Neural progenitor cell (in vitro differentiated cells): ENCODE measurements at places on chromosomes 5 and 9. TPM values are rescaled to one million over a fixed set of nuclear protein-coding genes. Genes with fewer than 3 reads are reported as not detected.

The ARHGEF39 gene
- 13.2 and 31.9 TPM in 2 replicates for total RNA-seq

The ENHO gene
- 4.4 and 21.3 TPM in 2 replicates for total RNA-seq

The SLC6A7 gene
- not detected in 2 replicates for total RNA-seq

The LCN15 gene
- not detected in 2 replicates for total RNA-seq

The ENTPD2 gene
- total RNA-seq = not detected in 2 replicates

The LPAR1 gene
- total RNA-seq = 30.3 and 36.0 TPM in 2 replicates

The AQP7 gene
- total RNA-seq = 0.25 TPM in 1 of 2 replicates, not detected in the other

The PPP3R2 gene
- not detected in 2 replicates for total RNA-seq

The XRCC4 gene
- 25.3 and 45.6 TPM in 2 replicates for total RNA-seq

The PDLIM7 gene
- total RNA-seq = 38.7 and 208 TPM in 2 replicates

The OR2V1 gene
- not detected in 2 replicates for total RNA-seq

The GALNT10 gene
- total RNA-seq = 10.2 and 10.5 TPM in 2 replicates

The CHSY3 gene
- total RNA-seq = 0.30 and 0.90 TPM in 2 replicates

GRCh38 chr5:126857472-126858410 is 80.8 kb downstream of the LMNB1 start:
- DNase-seq = no peak

DNA sequence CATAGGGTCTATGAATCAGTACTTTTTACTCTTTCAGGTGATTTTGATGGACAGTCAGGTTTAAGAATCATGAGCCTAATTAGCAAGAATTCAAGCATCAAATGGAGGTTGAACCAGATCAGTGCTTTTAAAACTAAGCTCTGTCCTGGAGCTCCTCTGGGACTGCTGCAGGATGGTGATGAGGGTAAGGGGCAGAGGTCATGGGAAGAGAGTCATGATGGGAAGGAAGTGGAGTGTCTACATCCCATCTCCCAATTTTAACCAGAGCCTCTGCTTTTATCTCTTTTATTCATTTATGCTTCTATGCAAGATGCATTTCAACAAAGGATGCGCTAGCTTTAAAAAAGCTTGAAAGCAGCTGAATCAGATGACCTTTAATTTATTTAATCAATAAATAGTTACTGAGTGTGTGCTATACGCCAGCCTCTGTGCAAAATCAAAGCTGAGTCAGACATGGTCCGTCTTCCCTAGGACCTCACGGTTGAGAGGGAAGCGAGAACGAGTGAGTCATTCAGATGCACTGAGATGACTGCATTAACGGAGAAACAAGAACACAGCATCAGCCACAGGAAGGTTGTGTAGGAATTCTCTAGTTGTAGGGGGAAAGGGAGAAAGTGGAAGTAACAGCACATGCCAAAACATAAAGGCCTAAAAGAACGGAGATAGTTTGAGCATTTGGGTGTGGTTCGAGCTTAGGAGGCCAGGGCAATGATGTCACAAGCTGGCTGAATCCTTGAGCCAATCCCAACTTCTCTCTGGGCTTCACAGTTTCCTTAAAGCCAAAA is 441.6 kb upstream of the BRINP1 start:
- DNase-seq = no peak

- no peak for DNase-seq
Observed at GRCh38 chr9:125600194-125600593, 106.8 kb downstream of the MAPKAP1 start.

DNA sequence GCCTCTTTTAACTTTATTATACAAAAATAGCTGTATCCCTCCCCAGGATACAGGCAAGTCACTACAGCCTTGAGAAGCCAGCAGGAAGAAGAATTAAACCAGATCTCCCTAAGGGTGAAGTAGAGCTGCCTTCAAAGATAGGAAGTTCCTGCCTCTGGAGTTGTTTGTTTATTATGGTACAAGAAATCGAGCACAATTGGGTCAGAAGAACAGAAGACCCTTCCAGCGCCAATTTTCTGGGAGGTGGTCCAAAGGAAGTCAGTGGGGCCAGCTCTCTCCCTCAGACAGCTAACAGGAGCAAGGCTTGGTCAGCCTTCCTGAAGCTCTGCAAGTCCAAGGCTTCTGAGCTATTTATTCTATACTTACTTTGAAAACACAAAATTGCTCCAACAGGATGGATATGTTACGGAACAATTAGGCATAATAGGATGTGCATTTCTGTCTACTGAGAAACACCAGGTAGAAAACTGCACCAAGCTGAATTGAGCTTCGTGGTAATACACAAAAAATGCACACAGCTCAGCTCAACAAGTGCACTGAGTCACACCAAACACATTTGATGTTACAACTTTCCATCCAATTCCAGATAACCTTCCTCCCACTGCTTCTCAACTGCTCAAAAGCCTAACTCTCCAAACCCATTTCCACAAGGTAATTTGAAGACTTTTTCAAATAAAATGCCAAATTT is 16.0 kb downstream of the SERINC5 start:
- DNase-seq = no peak

GRCh38 chr5:64759960-64760660 is 8.4 kb downstream of the SREK1IP1 start:
- DNase-seq = peak; percentile 72

DNA sequence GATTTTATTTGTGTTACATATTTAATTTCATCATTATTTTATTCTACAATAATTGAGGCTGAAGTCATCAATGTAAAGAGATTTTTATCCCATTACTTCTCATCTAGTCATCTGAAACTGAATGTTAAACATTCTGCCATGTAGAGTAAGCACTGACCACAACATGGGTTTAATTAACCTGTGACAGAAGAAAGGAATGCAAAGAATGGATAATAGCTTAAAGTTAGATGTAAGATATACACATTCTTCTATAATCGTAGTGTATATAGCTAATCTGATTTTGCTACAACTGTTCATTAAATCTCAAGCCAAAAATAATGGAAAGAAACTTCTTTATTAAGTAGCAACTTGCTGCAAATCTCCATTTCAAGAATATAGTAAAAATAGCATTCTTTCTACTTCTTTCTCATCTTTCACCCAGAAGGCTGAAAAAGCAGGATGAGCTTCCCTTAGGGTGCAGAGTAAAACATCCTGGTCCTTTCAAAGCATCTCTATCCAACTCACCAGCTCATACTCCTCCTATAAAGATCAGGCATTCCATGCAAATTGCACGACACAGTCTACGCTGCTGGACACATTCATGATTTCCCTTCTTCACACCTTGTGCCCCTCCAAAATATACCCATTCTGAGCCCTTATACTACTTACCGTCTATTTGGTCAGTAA is 115.2 kb downstream of the EFNA5 start:
- no peak for DNase-seq

- no peak for DNase-seq
Observed at GRCh38 chr5:109943701-109944235, 254.0 kb downstream of the MAN2A1 start.

GRCh38 chr5:158485604-158486081 is 614.1 kb downstream of the EBF1 start:
- DNase-seq = no peak

GRCh38 chr9:22044583-22044982 is 35.5 kb upstream of the CDKN2B start:
- no peak for DNase-seq

DNA sequence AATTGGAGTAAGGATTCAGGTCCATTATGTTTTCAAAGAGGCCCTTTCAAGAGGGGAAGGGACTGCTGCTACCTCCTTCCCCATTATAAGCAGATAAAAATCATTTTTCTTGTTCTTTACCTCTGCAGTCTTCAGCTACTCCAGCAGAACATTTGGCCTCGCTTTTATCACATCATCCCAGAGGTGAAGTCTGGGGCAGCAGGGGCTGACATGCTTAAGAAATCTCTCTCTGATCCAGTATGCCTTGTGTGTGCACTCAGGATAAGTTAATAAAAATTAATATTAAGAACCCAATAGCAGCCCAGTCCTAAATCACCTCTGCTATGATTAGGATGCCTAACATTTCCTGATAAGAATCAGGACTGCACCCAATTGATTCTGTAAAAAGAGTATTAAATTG is 306.9 kb upstream of the NREP start:
- DNase-seq = no peak

- no peak for DNase-seq
Observed at GRCh38 chr9:114592356-114592755, 4.8 kb downstream of the ATP6V1G1 start.

DNA sequence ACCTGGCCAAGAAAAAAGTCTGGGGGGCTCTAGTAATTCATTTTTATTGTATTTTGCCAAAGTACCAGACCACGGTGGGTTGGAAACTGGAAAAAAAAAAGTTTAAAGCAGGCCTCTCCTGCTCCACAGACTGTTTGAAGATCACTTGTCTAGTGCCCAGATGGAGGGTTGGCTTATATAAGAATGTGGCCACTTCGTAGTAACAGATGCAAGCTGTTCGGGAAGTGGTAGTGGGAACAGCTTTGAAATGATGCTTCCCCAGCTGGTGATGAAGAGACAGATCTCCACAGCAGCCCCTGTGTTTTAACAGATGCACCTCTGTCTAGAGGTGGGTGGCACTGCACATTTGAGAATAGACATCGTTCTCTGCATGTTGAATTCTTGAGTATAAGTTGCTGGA is 54.3 kb upstream of the DMRT3 start:
- DNase-seq = no peak

DNA sequence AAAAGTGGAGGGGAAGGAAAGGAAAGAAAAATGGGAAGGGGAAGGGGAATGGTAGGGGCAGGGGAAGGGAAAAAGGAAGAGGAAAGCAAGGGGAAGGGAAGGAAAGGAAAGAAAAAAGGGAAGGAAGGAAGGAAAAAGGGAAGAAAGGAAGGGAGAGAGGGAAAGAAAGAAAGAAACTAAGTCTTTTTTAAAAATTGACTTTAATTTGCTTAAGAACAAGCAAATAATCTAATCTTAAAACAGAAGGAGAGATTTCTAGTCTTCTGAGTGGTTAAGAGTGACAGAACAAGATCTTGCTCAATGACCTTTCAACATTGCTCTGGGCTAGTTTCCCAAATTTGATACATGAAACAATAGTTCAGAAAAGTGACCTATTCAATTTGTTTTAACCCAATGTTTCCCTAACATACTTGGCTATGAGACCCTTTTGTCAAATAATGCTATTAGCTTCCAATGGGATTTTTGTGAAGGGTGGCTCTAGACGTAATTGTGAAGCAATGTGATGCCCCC is 33.4 kb upstream of the GLIS3 start:
- DNase-seq = no peak

GRCh38 chr5:80712919-80713318 is 58.1 kb upstream of the DHFR start:
- DNase-seq = no peak

DNA sequence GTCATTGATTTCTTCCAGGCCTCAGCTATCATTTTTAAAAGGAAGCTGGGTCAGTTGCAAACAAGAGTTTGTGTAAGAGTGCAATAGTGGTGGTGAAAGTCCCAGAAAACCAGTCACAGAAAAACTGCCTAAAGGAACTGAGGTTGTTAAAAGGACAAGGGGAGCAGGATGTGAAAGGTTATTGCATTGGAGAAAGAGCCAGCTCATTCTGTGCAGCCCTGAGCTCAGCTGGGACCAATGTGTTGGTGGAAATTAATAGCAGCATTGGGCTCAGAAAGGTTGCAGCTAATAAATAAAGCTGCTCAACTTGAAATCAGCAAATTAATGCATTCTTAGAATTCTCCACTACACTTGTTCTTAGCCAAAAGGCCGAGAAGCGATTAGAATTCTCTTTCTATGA is 34.9 kb downstream of the NREP start:
- DNase-seq = no peak

- DNase-seq = no peak
Observed at GRCh38 chr9:20903212-20903611, 128.2 kb downstream of the HACD4 start.

GRCh38 chr9:93467062-93467416 is 13.7 kb upstream of the FAM120AOS start:
- DNase-seq = no peak

GRCh38 chr5:176812269-176813259 is 2.2 kb downstream of the UNC5A start:
- peak; percentile 89 for DNase-seq

- DNase-seq = peak; percentile 87
Observed at GRCh38 chr9:19922476-19923118, 133.8 kb upstream of the SLC24A2 start.

DNA sequence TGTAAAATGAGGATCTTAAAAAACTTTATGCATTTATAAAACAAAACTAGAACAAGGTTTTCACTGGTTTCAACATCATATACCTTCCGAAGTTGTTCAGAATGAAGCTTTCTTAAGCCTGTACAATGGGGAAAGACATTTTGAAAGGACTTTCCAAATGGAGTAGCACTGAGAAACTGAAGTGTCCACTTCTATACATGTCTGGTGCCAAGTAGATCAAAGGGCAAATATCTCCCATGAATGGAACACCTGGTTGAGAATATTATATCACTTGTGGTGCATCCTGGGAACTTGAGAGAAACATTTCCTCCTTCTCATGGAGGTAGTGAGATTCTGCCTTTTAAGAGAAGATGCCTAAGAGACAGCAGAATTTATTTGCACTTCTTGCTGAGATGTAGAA is 182.1 kb upstream of the ACTBL2 start:
- DNase-seq = no peak

GRCh38 chr5:173230690-173231380 is 4.2 kb downstream of the NKX2-5 start:
- no peak for DNase-seq

- DNase-seq = no peak
Observed at GRCh38 chr5:54845567-54845941, 139.8 kb downstream of the ESM1 start.

GRCh38 chr9:91001146-91001611 is 199.6 kb downstream of the SYK start:
- DNase-seq = no peak

- DNase-seq = no peak
Observed at GRCh38 chr9:93815135-93815534, 140.0 kb downstream of the BARX1 start.

GRCh38 chr5:107696498-107696897 is 25.8 kb upstream of the EFNA5 start:
- DNase-seq = no peak
